ENCODE measurements at places on chromosomes 7 and 10.
A peak's percentile ranks its signal among the peaks of the same experiment; 100 is the strongest.

DNA sequence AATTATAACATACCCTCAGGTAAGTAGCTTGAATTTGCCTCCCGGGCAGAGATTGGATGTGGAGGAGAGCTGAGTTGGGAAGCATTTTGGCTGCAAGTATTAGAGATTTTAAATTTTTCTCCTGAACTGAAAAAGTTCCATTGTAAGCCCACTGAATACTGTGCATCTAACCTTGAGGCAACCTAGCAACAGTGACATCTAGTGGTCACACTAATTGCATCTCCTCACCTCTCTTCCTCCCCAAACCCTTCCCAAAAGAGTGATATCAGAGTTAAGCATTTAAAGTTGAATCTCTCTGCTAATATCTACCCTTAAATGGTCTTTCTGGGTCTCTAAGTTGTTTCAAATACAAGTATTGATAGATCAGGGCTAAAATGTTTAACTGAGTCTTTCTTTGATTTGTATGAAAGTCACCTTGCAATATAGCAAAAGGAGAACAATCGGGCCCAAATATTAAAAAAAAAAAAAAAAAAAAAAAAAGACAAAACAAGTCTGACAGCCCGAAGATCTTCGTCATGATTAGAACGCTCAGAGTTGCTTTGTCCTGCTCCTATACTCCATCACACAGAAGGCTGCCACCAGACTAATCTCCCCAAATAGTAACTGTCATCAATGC, 40.4 kb upstream of the DLX5 start:
- DNase-seq: peak; percentile 58

DNA sequence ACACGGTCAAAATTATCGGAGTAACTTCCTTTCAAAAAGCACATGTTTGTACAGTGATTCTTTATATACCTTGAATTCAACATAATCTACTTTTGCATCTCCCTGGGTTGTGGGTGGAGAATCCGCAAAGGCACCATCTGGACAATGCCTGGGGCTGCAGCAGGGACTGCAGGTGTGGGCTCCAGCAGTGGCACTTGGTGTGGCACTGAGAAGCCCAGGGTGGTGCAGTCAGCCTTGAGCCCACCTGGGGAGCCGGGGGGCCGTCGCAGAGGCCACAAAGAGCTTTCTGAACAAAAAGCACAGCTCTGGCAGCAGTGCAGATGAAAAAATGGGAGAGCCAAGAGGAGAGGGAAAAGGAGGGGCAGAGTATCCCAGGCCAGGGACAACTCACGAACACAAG, 22.2 kb downstream of the PARD3 start:
- no peak for DNase-seq

DNA sequence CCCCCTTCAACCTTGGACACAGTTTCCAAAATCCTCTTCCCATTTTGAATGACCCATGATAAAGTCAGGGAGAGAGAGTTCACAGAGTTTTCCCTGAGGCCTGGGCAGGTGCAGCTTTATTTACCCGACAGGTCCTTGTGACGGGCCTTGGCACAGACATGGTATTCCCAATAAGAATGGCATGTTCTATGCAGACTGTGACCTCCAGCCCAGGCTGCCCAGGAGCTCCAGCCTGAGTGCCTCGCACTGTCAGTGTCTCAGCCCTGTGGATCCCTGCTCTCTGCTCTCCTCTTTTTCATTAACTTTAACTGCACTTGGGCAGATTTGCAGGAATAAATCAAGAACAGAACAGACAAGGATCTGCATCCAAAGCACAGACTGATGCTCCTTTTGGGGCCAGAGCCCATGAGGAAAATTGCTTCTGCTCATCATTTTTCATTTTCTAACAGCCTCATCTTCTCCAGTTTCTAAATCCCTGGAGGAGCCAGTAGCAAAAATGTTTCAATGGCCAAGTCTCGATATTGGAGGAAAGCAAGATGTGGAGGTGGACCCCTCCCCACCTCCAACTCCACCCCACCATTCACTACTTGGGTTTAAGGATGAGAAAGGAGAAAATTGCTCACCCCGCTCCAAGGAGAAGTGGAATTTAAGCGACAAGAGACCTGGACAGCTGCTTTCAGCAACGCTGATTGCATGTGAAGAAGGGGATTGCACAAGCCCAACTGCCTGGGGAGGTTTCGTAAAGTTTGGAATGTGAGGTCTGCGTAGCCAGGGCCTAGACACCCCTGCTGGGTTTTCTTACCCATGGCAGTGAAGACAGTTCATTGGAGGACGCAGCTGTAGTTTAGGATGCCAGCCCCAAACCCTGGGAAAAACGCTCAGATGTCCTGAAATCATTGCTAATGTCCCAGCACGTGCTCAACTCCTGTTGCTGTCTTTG, 225.9 kb downstream of the WDR11 start:
- no peak for DNase-seq

GRCh38 chr7:8064828-8065227, 96.2 kb downstream of the GLCCI1 start:
- DNase-seq: no peak
